ENCODE measurements at places on chromosomes 4 and X.

- DNase-seq, result no peak
Measured at GRCh38 chr4:71978210-71978835, 53.5 kb upstream of the NPFFR2 start.

- DNase-seq, result no peak
Measured at GRCh38 chrX:113868177-113868576, 715.7 kb upstream of the HTR2C start.

- DNase-seq, result no peak
Measured at GRCh38 chr4:174210952-174211490, 72.4 kb downstream of the FBXO8 start.

- DNase-seq, result no peak
Measured at GRCh38 chr4:109462802-109463201, 29.2 kb downstream of the SEC24B start.

- no peak for DNase-seq
Measured at GRCh38 chr4:36325499-36325898, 44.1 kb downstream of the DTHD1 start.

GRCh38 chr4:38682336-38682735 is 18.3 kb downstream of the KLF3 start:
- DNase-seq, result no peak

DNA sequence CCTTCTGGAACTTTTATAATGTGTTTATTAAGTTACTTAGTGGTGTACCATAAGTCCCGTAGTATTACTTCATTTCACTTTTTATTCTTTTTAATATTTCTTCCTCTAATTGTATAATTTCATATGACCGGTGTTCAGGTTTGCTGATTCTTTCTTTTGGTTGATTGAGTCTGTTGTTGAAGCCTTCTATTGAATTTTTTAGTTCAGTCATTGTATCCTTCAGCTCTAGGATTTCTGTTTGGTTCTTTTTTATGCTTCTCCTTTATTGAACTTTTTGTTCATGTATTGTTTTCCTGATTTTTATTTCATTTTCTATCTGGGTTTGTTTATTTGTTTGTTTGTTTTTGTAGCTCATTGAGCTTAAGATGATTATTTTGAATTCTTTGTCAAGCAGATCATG is 8.8 kb downstream of the CEP44 start:
- no peak for DNase-seq

DNA sequence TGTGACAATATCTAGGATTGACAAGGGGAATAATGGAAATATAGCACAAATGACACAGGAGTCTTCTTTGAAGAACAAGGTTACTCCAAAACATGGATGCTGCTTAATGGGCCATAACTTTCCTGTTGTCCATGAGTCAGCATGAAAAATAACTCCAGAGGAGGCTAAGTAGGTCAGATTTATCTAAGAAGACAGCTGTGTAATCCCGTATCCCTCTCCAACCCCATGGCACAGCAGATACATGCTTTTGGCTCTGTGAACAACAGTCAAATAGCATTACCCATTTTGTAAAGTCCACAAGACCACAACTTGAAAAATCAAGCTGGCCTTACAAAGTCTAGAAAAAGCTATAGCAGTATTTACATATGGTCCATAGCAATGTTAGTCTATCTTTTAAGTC is 2.1 kb upstream of the TMEM131L start:
- no peak for DNase-seq

DNA sequence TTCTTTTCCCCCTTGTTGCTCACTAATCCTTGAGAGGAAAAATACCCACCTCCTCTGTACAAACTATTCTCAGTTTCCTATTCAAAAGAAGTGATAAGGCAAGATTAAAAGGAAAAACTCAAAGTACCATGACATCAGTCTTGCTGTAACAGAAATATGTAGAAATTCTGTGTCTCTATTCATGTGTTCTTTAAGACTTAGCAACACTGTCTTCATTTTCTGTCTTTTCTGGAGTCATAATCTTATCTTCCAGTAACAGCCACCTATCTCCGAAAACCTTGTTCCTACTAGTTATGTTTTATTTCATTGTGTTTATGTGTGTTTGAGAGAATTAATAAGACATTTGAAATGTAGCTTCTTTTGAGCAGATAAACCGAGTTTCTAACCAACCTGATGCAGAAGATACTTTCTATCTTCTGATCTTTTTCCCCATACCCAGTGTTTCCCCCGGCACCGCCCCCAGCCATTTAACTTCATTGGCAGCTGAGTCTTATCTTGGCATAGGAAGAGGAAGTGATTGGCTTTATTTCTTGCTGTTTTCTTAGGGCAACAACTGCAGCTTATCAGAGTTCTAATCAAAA is 8.0 kb downstream of the FAM241A start:
- DNase-seq, result no peak

GRCh38 chrX:15963858-15964257 is 109.2 kb upstream of the AP1S2 start:
- DNase-seq, result no peak

- DNase-seq, result no peak
Measured at GRCh38 chr4:46946919-46947536, 38.0 kb upstream of the COX7B2 start.

GRCh38 chr4:138034871-138035270 is 207.3 kb downstream of the SLC7A11 start:
- DNase-seq, result no peak

DNA sequence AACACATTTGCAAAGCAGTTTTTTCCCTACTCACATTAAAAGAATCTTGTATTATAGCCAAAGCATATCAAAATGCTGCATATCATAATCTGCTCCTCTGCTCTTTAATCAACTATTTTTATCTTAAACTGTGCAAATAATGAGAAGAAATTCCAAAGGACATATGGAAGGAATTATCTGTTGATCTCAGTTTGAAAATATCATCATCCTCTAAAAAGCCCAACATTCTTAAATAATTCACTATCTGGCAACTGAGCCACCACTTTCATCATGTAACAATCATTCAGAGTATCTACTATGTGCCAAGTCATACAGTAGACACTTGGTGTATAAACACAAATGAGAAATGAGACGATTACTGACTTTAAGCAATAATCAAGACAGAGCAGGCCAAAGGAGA is 63.0 kb downstream of the PRSS12 start:
- DNase-seq, result no peak

- no peak for DNase-seq
Measured at GRCh38 chr4:159010563-159011260, 92.2 kb upstream of the RAPGEF2 start.

GRCh38 chrX:63661676-63662075 is 123.3 kb downstream of the ARHGEF9 start:
- no peak for DNase-seq

- DNase-seq, result no peak
Measured at GRCh38 chr4:52425751-52426326, 233.3 kb downstream of the USP46 start.

- no peak for DNase-seq
Measured at GRCh38 chr4:158805635-158806471, 37.0 kb downstream of the FNIP2 start.

DNA sequence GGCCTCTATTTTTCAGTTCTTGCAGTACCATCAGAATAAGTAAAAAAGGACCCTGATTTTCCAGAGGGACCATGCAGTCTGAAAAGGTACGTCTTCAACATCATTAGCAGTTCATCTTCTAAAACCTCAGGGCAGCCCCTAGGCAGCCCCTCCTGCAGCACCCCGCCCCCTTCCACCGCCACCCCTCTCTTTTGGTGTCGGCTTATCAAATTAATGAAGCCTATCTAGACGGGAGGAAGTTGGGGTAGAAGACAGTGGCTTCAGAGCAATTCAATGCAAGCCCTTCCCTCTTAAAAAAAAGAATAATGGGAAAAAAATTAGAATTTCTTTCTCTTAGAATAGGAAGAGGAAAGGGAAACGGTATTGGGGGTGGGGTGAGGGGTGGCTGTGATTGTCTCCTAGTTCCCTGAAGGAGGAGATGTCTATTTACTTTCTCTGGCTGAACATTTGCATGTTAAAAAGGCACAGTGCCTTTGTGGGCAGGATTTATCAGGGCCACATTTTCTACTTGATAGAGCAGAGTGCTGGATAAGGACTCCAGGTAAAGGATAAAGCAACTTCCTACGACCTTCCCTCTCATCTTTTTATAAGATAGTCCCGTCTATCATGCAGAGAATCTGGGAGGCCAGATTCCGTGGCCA is 159.4 kb downstream of the MGST2 start:
- no peak for DNase-seq

DNA sequence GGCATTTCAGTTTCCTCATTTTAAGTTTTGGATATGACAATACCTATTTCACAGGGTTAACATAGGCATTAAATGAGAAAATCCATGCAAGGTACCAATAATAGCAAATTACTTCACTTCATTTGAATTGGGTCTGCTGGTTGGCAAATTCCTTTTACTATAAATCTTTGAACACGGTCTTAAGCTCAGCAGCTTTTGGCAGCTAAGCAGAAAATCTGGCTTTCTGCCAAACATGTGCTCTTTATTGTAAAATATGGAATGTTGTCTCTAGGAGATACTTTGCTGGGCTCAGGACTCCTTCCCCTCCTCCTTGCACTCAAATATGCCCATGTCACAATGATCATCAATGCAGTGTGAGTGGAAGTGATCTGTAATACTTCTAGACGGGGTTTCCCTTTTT is 16.8 kb upstream of the DMP1 start:
- DNase-seq, result peak; percentile 45

DNA sequence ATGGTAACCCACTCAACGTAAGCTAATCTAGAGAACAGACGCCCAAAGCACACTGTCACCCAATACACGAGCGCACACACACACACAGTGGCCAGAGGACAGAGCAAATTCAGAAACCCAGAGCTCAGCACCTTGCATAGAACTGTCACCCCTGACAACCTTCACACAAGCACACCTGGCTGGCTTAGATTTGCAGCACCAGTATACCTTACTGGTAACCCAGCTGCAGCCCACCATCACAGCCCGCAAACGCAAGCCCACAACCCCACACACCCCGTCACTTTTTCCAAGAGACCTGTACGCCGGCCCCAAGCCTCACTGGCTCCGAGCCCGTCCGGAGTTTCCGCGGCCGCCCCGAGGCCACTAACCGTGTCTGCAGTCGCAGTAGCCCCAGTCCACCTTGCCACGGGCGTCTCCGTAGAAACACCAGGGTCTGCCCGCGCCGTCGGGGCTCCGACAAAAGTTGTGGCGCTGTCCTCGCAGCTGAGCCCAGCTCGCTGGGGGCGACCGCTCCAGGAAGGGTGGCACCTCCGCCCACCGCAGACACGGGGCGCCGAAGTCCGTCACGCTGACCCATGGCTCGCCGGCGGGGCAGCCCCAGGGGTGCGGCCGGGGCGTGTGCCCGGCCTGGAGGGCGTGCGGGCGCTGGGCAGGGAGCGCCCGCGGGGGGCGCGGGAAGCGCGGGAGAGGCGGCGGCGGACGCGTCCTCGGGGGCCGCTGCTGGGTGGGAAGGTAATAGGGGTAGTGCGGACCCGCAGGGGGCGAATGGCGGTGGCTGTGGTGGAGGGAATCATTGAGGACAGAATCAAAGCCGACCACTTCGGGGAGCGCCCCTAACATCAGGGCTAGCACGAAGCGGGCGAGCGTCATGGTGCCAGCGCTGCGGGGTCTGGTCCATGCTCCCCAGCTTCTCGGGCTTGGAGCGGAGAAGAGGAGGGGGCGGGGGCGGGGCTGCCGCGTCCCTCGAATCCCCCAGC is 664 bp downstream of the PRSS12 start:
- no peak for DNase-seq

GRCh38 chrX:86002076-86002896 is 45.1 kb downstream of the CHM start:
- DNase-seq, result no peak

DNA sequence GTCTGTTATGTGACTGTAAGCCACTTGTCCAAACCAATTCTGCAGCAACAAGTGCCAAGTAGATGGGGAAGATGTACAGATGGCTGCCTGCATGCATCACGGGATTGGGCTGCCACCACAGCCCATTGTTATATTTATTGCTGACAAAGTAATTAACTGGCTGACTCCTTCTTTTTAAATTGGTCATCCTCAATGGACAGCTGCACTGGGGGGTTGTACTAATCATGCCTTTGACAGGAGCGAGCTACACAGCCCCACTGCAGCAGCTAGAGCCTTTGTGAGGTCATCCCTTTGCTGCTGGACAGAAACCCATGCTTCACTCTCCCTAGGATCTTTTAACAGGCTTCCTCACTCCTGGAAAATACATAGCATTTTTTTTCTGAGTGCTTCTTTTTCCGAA is 146.7 kb upstream of the CXXC4 start:
- no peak for DNase-seq
